ENCODE measurements at places on chromosomes 5 and 9.

GRCh38 chr9:91086657-91087461, 274.9 kb downstream of the AUH start:
- DNase-seq = no peak

GRCh38 chr5:36841677-36842076, 34.9 kb upstream of the NIPBL start:
- no peak for DNase-seq

DNA sequence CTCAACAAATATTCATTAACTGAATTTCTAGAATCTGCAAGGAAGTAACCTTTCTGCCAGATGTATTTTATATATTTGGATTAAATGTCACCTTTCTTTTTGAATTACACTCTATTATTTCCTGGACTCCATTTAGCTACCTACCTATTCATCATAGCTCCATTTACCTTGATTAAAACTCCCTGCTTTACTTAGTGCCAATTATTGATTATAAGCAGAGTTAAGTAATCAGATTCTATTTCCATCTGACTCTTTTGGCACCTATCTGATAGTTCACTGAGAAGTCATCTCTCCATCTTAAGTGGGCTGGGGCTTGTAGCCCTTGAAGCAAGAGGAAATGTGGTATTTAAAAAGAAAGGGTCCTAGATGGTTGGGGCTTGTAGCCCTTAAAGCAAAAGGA, 88.6 kb downstream of the TRPM3 start:
- no peak for DNase-seq

DNA sequence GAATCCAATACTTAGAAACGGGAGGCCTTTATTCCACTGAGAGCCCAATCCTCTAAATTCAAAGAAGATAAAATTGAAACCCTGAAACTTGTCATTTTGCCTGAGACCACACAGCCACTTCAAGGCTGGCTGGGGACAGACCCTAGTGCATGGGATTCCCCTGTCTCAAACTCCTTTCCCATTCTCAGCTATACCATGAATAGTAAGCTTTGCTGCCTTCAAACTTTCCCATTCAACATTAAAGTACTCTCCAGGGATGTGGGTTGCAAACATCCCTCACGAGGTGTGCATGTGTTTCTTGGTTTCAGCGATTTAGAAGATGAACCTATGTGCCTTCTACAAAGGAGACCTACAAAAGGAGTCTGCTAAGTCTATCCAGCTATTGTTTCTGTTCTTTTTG, 64.6 kb downstream of the GABRB2 start:
- DNase-seq = no peak

- no peak for DNase-seq
Measured at GRCh38 chr5:111720333-111720890, 36.6 kb downstream of the NREP start.

DNA sequence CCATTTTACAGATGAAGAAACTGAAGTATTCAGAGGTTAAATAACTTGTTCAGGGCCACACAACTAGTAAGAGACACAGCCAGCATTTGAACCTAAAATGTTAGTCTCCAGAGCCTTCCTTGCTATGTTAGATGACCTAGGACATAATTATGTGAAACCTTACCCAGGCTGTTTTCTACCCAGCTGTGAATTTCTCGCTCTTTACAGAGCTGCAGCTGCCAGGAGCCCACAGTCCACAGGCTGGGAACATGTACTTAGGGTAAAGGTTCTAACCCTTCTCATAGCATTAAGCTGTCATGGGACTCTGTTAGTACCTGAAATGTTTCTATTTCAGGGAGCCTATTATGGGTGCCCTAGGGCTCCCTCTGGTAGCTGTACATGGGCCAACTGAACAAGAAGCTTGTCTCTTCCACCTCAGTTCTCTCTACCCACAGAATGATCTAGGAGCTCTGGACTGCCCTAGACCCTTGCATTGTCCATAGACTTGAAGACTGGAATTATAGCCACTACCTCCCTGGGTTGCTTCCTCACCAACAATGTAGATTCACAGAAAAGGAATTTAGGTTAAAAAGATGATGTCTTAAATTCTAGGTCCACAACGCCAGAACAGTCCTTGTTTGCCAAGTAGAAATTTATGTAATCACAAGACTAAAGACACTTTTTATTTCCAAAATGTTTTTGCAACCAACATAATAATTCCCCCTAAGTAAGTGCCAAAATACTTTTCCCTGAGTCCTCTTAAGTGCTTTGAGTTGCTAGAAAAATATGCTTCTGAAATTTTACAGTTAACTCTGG, 262.9 kb downstream of the PIK3R1 start:
- DNase-seq = no peak

- DNase-seq = no peak
Measured at GRCh38 chr5:13322769-13323168, 621.7 kb downstream of the DNAH5 start.

DNA sequence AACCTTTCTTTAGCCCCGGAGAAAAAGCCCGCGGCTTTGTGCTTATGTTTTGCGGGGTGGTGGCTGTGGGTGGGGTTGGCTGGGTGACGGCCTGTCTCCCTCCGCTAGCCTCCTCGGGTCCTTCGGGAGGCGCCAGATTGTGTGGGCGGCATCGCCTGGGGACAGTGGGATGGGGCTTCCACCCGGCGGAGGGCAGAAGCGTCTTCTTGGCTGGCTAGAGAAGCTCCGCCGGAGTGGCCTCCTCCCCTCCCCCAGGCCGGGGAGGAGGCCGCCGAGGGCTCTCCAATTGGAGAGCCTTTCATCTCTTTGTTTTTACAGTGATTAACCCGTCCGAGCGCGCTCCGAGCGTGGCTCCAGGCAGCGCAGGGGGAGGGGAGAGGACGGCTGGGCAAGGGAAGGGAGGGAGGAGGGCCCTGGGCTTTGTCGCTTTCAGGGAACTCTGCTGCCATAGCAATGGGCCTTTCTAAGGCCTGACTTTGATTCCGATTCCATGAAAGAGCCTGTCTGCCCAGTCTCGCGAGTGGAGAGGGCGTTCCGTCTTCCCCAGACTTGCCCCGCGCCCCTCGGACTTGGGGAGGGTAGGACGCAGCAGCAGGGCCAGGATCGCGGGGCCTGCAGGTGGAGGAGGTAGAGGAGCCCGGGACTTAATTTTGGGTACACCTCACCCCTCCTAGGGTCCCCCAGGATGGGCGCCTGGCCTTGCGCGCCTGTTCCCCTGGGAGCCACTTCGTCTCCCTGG, 36.7 kb upstream of the TIFAB start:
- peak; percentile 84 for DNase-seq

GRCh38 chr9:76529653-76530052, 70.7 kb downstream of the GCNT1 start:
- no peak for DNase-seq

DNA sequence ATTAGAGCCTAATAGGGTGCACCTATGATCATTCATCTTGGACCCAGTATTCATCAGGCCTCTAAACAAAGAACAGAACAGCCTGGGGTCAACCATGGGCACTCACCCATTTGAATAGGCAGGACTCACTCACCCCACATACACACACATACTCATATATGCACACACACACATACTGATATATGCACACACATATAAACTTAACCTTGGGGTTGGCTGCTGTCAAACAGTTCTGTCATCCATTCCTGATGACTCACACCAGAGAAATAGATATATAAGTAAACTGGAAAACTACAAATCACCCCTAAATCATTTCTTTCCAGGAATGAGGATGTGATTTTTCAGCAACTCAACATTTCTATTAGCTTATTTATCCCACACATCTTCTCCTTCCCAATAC, 51.3 kb downstream of the ARL15 start:
- DNase-seq = no peak

DNA sequence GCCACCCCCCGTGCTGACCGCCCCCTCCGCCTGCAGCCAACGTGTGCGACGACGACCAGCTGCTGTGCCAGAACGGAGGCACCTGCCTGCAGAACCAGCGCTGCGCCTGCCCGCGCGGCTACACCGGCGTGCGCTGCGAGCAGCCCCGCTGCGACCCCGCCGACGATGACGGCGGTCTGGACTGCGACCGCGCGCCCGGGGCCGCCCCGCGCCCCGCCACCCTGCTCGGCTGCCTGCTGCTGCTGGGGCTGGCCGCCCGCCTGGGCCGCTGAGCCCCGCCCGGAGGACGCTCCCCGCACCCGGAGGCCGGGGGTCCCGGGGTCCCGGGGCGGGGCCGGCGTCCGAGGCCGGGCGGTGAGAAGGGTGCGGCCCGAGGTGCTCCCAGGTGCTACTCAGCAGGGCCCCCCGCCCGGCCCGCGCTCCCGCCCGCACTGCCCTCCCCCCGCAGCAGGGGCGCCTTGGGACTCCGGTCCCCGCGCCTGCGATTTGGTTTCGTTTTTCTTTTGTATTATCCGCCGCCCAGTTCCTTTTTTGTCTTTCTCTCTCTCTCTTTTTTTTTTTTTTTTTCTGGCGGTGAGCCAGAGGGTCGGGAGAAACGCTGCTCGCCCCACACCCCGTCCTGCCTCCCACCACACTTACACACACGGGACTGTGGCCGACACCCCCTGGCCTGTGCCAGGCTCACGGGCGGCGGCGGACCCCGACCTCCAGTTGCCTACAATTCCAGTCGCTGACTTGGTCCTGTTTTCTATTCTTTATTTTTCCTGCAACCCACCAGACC, 80.2 kb downstream of the NTNG2 start:
- peak; percentile 12 for DNase-seq

DNA sequence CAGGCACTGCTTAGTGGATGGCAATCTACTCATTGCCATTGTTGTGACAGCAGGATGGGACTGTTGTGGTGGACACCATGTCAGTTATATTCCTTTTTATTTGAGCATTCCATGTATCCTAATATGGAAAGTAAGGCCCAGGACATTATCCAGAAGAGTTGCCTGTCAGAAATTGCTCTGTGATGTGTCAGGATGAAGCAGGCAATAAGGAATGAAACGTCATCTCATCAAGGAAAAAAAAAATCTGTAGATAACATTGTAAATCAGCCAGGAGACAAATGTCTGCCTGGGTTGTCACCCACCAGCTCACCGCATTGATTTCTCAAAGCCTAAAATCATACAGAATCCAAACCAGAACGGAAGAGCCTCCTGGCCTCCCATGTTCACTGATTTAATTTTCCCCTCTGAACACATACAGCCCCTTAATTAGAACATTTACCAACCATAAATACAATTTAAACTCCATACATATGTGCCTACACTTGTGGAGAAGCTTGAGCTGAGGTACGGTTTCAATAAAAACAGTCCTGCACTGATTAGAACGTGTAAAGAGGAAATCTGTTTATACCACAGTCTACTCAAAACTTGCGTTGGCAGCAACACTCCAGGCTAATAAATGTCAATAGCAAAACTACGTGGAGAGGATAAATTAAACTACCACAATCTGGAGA, 73.9 kb downstream of the FOXD1 start:
- no peak for DNase-seq

DNA sequence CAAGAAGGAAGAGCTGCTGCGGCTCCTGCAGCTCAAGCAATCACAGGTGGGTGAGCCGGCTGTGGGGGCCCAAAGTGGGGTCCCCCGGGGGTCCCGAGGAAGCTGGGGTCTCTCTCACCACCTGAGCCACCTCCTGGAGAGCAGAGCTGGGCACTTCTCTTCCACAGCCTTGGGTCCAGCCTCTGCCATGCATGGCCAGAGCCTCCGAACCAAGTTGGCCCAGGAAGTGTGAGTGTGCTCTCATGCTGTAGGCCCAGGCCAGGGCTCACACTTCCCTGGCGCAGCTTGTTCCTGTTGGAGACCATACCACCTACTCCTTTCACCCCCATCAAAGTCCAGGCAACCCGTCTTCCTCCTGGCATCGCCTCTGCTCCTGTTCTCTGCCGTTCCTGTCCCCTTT, 19.7 kb downstream of the HMCN2 start:
- no peak for DNase-seq

- DNase-seq = no peak
Measured at GRCh38 chr5:10423022-10423421, 18.7 kb upstream of the ROPN1L start.

- DNase-seq = no peak
Measured at GRCh38 chr9:93164085-93164484, 19.9 kb upstream of the WNK2 start.

DNA sequence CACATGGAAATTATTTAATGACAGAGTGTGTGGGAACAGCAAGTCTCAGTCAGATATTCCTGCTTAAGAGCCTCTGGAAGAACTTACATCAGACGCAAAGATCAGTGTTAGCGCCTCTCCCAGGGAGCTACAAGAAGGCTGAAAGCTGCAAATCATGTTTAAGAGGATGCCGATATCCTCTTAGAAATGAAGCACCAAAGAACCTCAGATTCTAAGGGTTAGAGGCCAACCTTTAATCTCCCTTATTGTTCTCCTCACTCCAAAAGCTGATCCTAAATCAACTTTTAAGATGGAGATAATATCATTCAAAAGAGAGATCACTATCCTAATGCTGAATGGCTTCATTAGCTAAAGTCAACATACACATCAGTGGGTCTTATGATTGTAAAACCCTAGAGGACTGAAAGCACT, 160.6 kb downstream of the NFIB start:
- DNase-seq = no peak

DNA sequence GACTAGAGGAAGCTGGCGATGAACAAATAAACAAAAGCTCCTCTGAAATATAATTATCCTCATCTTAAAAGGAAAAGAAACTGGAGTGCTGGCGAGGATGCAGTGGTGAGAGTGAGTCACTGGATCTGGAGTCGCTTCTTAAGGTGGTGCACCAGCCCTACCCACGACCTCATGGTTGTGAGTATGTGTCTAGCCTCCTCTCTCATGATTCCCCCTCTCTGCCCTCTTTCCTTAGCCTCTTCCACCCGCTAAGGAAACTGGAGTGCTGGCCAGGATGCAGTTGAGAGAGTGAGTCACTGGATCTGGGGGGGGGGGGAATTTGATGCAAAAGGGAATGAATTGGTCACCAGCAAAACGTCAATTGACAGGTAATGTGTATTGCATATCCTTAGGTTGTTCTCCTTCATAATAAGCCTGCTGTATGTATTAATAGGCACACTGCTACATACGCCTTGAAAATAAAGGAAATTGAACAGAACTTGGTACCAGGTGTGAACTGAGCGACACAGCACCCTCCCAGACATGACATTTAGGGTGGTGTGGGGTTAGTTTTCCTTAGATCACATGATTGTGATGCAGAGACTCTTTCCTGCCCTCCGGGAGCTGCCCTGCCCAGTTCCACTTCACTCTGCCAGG, 36.3 kb upstream of the EBF1 start:
- DNase-seq = no peak

GRCh38 chr9:78296201-78296892, 578 bp upstream of the PSAT1 start:
- peak; percentile 38 for DNase-seq

DNA sequence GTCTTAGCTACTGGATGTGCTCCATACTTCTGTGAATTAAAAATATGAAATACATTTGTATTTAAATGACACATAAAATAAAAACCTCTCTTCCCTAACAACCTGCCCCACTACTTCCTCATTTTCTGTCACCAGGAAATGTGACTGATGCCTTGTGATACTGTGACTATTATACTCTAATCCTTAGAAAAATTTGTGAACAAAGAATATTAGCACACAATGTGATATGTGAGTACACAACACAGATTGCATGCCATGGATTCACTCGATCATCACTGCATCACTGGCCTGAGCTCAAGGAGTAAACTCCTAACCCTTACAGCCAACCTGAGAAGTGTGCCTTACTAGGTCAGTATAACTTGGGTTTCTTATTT, 281.0 kb downstream of the EFNA5 start:
- no peak for DNase-seq

- DNase-seq = no peak
Measured at GRCh38 chr9:89364666-89365531, 46.6 kb downstream of the SECISBP2 start.

- DNase-seq = no peak
Measured at GRCh38 chr9:2816476-2817141, 27.3 kb downstream of the PUM3 start.
